AG08395 (cell line): ENCODE measurements at places on chromosomes 3 and 15.

DNA sequence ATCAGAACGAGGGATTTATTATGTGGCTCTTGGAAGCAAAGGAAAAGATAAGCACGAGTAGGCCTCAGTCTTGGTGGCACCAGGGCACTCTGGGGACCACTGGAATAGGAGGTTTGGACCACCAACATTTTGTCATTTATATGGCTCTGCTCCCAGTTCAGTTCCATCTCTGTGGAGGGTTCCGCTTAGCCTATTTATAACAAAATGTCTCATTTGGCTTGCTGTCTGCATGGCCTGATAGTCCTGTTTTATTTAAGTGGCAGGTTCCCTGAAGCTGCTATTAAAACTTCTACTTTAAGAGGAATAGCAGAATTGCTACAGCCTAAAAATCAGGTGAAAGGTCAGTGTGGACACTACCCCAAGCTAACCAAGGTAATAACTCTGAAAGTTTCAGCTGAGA is 27.2 kb downstream of the MAP2K5 start:
- DNase-seq: no peak

- DNase-seq: peak; percentile 80
These were observed 137.6 kb downstream of the SRGAP3 start for GRCh38 chr3:9111866-9112265.

- DNase-seq: no peak
These were observed 626.0 kb downstream of the RBMS3 start for GRCh38 chr3:29906906-29907305.

DNA sequence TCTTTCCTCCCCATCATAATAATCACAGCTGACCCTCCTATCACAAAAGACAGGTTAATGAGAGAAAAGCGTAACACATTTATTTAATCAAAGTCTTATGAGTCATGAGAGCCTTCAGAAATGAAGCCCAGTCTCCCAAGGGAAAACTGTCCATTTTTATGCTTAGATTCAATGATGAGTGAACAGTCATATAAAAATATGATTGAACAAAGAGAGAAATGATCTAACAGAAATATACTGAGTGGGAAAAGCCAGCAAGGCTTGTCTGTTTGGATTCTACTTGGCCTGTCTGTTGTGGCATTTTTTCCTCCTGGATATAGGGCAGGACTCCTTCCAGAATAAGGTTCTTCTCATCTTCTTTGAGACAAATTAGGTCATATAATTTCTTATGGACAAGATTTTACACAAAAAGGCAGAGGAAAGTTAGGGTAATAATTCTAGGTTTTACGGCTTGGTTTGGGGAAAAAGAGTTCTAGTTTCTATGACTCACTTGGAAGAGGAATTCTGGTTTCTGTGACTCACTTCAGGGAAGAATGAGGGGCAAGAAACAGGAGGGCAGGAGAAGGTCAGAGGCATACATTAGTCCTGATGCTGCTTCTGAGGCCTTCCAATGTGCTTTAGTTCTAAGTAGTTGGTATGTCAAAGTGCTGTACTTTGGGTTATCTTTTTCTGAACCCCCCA is 534.2 kb downstream of the ZIC1 start:
- DNase-seq: peak; percentile 74

DNA sequence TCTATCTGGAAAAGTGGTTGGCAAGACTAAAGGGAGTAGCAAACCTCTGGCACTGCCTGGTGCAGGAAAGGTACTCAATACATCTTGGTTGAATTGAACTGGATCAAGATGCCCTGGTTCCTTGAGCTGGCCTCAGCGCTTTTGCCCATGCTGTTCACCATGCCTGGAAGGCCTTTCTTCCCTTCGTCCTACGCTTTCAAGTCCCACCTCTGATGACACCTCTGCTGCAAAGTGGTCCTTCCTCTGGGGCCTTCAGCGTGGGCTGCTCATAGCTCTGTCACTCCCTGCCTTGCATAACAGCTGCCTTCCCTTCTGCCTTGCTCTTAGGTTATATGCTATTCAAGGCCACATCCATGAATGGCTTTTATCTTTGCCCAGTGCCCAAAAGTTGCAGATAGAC is 23.0 kb downstream of the ITGA11 start:
- no peak for DNase-seq

DNA sequence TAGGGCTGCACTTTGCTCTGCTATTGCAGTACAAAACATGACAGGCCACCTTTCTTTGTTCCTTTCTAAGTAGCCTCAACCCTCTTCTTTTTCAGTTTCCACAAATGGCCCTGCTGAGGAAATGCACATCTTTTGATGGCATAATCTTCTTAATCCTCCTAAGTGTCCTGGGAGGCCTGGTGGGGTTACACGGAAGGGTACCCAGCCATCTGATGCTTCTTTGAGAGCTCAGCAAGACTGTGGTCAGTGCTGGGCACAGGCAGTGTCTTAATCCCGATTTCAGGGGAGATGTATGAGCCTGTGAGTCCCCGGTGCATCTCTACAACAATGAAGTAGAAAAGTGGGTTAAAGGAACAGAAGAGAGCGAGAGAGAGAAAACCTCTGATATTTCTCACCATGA is 404.8 kb downstream of the GRM7 start:
- DNase-seq: no peak

- peak; percentile 35 for DNase-seq
These were observed 27.1 kb downstream of the FILIP1L start for GRCh38 chr3:100087198-100087597.

DNA sequence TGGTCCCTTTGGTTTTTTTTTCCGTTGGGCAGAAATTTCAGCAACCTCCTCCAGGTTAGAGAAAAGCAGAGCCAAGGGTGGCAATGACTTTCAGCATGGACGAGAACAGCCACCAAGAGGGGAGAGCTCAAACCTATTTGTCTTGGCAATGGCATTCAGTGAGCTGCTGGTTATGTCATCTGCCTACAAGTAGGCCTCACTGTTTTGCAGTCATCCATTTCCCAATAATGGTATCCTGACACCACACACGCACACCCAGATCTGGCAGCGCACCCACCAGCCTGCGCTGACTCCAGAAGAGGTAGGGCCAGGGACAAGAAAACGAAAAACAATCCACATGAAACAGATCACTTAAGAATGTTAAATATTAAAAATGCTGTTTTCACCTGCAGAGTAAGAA is 92.3 kb downstream of the MAGI1 start:
- DNase-seq: no peak

DNA sequence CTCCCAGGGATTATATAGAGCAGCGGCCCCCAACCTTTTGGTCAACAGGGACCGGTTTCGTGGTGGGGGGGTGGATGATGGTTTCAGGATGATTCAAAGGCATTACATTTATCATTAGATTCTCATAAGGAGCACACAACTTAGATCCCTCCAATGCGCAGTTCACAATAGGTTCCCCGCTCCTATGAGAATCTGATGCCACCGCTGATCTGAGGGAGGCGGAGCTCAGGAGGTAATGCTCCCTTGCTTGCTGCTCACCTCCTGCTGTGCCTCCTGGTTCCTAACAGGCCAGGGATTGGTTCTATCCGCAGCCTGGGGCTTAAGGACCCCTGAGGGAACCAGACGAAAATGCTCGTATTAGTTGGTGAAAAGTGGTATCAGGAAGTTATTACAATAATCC is 1.3 kb upstream of the HACD2 start:
- no peak for DNase-seq

GRCh38 chr3:17915341-17915740 is 172.9 kb upstream of the TBC1D5 start:
- no peak for DNase-seq

GRCh38 chr3:126358816-126359181 is 1.6 kb upstream of the KLF15 start:
- no peak for DNase-seq

DNA sequence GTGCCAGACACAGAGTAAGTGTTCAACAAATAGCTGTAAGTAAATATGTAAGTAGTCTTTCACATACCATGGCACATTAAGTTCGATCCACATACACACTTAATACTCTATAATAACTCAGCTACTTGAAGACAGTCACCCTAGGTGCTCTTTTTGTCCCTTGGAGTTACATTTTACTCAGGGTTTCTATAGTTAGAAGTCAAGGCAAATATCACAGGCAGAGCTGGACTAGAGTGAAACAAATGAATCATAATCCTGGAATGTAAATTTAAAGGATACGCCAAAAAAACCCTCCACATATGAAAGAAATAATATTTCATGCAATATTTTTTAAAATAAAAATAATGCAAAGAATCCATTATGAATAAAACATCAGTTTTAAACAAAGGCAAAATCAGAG is 461.8 kb downstream of the MAGI1 start:
- no peak for DNase-seq

- no peak for DNase-seq
These were observed 11.9 kb downstream of the PRICKLE2 start for GRCh38 chr3:64213224-64213878.

DNA sequence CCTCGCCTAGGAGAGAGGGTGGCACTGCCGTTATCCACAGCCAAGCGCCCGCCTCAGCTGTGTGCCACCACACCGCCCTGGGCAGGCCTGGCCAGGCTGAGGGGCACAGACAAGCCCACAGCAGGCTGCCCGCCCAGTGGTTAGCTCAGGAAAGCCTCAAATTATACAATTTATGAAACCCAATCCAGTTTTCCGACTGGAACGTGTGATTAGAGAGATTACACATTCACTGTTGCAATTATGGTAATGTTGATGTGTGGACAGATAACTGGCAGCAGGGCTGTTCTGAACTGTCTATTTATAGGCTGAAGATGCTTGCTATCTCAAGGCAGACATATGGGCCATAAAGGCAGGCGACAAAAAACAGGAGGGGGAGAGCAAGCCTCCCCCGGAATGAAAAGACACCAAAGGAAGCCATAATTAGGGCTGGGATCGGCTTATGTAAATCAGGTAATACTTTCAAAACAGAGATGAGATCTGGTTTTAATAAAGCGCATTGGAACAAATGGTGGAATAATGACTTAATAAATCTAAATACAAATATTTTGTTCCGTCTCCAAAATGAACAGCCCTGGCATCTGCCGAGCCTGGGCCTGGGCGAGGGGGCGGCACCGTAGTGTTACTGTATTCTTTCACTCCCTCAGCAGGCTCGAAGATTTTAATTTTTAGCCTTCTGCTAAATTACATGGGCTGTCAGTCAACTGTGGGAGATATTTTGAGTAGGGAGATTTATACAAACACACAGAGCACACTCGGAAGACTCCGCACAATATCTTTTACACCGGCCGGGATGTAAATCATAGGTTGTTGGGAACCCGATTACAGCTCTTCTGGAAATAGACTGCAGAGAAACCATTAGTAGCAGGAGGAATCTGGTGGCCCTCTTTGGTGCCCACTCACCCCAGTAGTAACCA is 103.1 kb upstream of the TLE3 start:
- no peak for DNase-seq

GRCh38 chr15:77387365-77388105 is 32.4 kb downstream of the PEAK1 start:
- DNase-seq: no peak

GRCh38 chr3:120093119-120093910 is 932 bp downstream of the GSK3B start:
- no peak for DNase-seq

- peak; percentile 15 for DNase-seq
These were observed 11.3 kb upstream of the KNL1 start for GRCh38 chr15:40582726-40583246.

DNA sequence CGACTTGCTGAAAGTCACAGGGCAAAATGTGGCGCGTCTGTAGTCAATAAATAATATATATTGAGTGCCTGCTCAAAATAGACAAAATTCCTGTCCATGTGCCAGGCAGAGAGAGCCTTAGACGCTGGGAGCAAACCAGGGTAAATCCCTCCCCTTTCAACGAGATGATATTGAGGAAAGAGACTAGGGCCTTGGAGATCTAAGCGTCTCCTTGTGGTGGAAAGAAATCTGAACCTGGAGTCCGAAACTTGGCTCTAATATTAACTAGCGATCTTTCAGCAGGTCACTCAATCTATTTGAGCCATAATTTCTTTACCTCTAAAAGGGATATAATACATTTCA is 348 bp upstream of the DPP8 start:
- no peak for DNase-seq

DNA sequence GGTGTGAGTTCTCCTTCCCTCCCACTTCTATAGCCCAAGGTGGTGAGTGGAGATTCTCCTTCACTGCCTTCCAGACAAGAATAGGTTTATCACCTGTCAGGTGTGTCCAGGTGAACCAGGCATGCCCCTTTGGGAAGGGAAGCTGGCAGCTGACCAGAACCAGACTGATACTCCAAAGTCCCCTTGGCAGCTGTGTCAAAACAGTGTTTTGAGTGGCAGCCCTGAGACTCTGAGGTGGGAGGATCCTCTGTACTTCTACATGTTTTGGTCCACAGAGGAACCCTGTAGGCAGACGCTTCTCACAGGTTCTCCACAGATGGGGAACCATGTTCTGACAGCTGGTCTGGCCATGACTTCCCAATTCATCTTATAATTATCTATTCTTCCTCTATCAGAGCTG is 30.1 kb downstream of the ISL2 start:
- DNase-seq: no peak

GRCh38 chr3:87796843-87797185 is 262.0 kb downstream of the CGGBP1 start:
- DNase-seq: no peak

DNA sequence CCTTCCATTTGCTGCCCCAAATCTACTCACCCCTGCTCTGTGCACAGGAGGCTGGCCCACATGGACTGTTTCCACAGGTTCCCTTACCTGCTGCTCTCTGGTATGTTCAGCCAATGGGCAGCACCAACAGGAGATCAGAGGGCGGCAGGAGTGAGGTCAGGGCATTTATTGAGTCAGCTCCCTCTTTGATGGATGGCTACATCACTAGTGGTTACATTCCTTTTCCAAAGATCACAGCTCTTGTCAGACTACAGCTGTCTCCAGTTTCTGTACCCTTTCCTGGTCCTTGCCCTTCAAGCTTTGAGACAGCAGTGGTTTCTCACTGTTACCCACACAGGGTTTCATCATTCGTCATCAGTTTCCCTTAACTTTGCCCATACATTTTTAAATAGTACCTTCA is 325.1 kb downstream of the SUCLG2 start:
- DNase-seq: no peak

DNA sequence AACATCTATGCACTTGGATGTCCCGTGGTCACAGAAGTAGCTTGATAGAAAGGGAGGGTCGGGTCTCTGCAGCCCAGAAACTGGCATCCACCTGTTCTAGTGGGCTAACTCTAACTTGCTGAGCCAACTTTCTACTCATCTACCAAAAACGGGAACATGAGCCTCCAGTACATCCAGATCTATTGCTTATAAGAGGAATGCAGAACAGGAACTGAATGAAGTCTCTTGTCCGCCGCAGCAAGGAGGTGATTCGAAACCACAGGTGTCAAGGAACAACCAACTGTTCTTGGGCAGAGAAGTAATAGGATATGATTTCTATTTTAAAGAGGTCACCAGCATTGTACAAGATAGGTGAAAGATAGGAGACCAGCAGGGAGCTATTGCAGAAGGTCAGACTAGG is 17.9 kb downstream of the TERC start:
- no peak for DNase-seq
